ENCODE measurements at places on chromosomes 12 and 14.
A peak's percentile ranks its signal among the peaks of the same experiment; 100 is the strongest.

DNA sequence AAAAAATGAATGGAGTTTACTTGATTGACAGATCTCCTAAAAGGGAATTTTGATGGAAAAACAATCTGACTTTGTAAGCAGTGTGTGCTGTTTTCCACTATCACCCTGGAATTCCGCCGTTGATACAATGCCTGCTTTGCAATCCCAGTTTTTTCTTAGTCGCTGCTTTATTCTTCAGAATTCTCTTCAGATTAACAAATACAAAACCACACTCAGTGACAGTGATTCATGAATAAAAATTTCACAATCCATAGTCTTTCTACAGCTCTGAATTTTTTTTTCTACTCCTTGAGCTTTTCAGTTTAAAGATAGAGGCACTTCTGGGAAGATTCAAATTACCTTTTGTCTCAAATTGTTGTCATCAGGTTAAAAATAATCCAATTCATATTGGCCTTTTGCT is 44.6 kb upstream of the KITLG start:
- no peaks in the 10 kb centered on the region for H3K36me3 ChIP-seq
- H3K4me1 ChIP-seq = peaks cover 3% of the 10 kb centered on the region
- no peak overlapping the region for H3K4me3 ChIP-seq
- DNase-seq = no peak
- H3K27me3 ChIP-seq = no peaks in the 10 kb centered on the region
- H3K27ac ChIP-seq = no peak overlapping the region

DNA sequence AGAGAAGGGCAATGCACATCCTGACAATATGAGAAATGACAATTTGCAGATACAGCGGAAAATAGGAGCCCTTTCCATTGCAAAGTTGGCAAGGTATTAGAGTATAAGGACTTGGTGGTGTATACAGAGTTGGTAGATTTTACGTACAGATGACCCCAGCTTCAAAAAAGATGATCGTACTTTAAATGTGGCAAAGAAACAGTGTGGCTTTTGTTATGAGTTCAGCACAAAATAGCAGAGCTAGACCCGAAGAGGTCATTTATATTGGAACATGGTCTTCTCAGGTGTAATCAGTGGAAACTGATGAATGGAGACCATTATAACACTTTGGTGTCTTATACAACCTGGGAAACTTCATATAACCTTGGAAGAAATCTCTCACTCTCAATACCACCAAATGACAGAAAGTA is 2.3 kb downstream of the CLEC2B start:
- DNase-seq = no peak
- H3K27ac ChIP-seq = no peak overlapping the region
- no peaks in the 10 kb centered on the region for H3K27me3 ChIP-seq
- H3K4me3 ChIP-seq = no peak overlapping the region
- H3K4me1 ChIP-seq = peaks cover 6% of the 10 kb centered on the region

DNA sequence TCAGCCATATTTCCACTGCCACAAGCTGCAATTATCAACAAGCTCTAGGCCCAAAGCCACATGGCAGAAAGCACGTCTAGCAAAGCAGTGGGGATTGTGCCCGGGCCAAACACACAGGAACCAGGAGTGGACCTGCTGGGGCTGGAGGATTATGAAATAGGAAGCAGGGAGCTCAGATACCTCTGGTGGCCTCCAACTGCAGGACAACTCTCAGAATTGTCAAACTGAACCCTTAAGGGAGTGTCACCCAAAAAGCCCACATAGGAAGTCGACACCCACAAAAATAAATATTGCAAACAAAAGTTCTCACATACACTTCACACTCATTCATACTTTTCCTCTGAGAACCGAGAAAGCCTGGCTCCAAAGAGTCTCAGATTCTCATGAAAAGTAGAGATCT is 26.1 kb downstream of the KCTD10 start:
- peak overlapping the region; percentile 34 for H3K4me3 ChIP-seq

DNA sequence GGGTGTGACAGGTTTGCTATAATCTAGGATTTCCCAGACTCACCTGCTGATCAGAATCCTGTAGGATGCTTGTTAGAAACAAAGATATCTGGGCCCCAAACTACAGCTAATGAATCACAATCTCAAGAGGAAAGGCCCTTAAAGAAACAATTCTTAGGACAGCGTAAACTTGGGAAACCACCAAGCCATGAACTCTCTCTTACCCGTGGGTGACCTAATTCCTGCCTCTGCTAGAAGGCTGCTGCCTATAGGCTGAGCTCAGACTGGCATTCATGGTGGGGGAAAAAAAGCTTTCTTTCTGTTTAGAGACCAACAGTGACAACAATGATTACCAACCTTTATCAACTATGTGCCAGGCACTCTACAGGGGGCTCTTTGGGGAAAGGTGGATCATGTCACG is 213.9 kb upstream of the FKBP4 start:
- no peak for DNase-seq
- peaks cover 3% of the 10 kb centered on the region for H3K4me1 ChIP-seq
- peaks cover 3% of the 10 kb centered on the region for H3K36me3 ChIP-seq
- no peak overlapping the region for H3K4me3 ChIP-seq
- no peak overlapping the region for H3K27ac ChIP-seq

- H3K36me3 ChIP-seq = peaks cover 17% of the 10 kb centered on the region
- peaks cover 25% of the 10 kb centered on the region for H3K4me1 ChIP-seq
- H3K27me3 ChIP-seq = no peaks in the 10 kb centered on the region
These were observed 120.6 kb downstream of the PRICKLE1 start for GRCh38 chr12:42468921-42469320.

GRCh38 chr12:18546399-18546798 is 191.4 kb downstream of the PLCZ1 start:
- peaks cover 4% of the 10 kb centered on the region for H3K4me1 ChIP-seq
- H3K27ac ChIP-seq = no peak overlapping the region
- no peaks in the 10 kb centered on the region for H3K36me3 ChIP-seq

DNA sequence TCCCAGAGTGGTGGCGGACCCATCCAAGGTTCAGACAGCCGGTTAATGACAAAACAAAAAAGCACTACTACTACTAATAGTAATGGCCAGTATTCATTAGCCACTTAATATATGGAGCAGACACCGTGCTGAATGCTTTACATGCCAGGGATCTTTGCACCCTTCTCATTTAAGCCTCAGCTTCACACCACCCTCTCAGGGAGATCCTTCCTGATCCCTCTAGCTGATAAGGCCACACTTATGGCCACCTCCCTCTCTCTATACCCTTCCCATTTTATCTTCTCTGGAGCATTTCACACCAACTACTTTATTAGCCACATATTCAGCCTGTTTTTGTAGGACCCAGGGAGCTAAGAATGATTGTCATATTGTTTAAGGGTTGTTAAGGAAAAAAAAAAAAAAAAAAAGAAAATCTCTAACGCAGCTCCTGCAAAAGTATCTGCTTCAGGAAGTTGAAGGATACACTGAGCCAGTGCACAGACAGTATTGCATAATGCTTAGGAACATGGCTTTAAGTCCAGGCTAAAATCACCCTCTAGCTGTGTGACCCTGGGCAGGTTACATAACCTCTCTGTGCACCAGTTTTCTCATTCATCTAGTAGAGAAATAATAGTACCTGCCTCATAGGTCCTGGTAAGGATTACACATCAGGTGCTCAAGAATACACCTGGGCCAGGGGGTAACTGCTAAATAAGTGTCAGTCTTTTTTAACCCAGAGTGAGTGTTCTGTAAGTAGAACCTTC is 29.4 kb downstream of the NUAK1 start:
- peaks cover 5% of the 10 kb centered on the region for H3K27me3 ChIP-seq
- H3K4me1 ChIP-seq = peaks cover 51% of the 10 kb centered on the region
- DNase-seq = no peak

- H3K27me3 ChIP-seq = no peaks in the 10 kb centered on the region
- DNase-seq = no peak
- H3K4me3 ChIP-seq = no peak overlapping the region
- H3K36me3 ChIP-seq = no peaks in the 10 kb centered on the region
- H3K4me1 ChIP-seq = peaks cover 35% of the 10 kb centered on the region
These were observed 16.7 kb upstream of the SYNDIG1L start for GRCh38 chr14:74442757-74443156.
